ENCODE measurements at places on chromosomes 12 and 14.
A peak's percentile ranks its signal among the peaks of the same experiment; 100 is the strongest.

GRCh38 chr14:68512088-68512487, 280.8 kb downstream of the ZFP36L1 start:
- DNase-seq, result no peak

- DNase-seq, result peak; percentile 78
Observed at GRCh38 chr12:9647825-9648700, 21.4 kb upstream of the CLEC2D start.

- DNase-seq, result no peak
Observed at GRCh38 chr14:63650256-63650952, 8.7 kb upstream of the WDR89 start.

DNA sequence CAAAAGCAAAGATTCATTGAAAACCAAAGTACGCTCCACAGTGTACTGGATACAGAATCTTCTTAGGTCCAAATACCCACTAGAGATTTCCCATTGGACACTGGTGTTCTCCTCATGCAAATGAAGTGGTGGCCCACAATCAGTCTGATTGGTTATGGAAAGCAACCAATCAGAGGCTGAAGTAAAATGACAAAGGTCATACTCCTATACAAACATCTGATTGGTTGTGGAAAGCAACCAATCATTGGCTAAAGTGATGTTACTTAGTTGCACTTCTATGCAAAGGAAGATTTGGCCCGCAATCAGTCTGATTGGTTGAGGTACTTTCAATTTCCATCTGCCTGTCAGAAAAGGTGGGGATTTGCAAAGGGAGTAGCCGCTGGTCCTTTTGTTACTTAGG, 1.3 kb upstream of the WASHC3 start:
- DNase-seq, result no peak

GRCh38 chr12:42541965-42542364, 47.6 kb downstream of the PRICKLE1 start:
- DNase-seq, result no peak

GRCh38 chr14:99596071-99596627, 7.9 kb downstream of the CCDC85C start:
- no peak for DNase-seq

GRCh38 chr12:63090716-63091115, 60.3 kb downstream of the AVPR1A start:
- DNase-seq, result no peak

- no peak for DNase-seq
Observed at GRCh38 chr14:94970941-94971730, 186.2 kb downstream of the DICER1 start.

GRCh38 chr12:106315523-106315922, 13.0 kb downstream of the TCP11L2 start:
- DNase-seq, result no peak

GRCh38 chr12:126772171-126772864, 1494.7 kb upstream of the TMEM132C start:
- DNase-seq, result no peak

- DNase-seq, result no peak
Observed at GRCh38 chr12:82486524-82487235, 128.4 kb downstream of the METTL25 start.

GRCh38 chr14:39431416-39432178, 636 bp downstream of the FBXO33 start:
- DNase-seq, result no peak

DNA sequence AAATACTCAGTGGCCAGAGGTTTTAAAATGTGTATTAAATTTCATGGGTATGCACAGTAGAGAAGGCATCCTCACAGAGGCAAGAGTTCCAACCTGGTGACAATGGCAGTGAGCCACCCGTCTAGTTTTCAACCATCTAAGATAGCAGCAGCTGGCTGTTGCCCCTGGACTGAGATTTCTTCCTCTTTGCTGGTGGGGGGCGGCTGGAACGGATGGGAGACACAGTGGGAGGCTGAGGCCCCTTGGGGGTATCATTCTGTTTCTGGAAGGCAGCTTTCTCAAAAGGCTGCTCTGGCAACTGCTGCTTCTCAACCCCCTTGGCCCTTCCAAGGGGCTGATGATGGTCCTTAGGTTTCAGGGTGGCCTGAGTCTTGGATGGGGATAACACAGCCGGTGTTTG, 1.0 kb upstream of the IFFO1 start:
- no peak for DNase-seq

DNA sequence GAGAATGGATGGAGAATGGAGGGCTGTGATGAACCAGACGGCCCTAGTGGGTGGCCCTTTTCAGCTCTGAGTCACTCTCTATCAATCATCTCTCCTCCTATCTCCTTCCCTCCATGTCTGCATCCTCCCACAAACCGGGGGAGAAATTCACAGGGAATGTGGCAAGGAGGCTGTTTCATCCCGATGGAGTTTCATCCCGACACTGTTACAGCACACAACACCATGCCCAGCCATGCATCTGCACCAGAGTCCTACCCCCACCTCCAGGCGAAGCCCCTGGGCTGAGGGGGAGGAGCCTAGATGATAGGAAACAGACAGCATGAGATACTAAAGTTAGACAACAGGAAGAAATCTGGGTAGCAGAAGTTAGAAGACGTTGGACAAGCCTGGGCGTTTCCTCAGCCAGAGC, 20.8 kb downstream of the SLC8B1 start:
- no peak for DNase-seq

- DNase-seq, result no peak
Observed at GRCh38 chr12:132710043-132710404, 618 bp upstream of the PGAM5 start.

GRCh38 chr12:47025349-47025748, 54.1 kb upstream of the PCED1B start:
- DNase-seq, result no peak

DNA sequence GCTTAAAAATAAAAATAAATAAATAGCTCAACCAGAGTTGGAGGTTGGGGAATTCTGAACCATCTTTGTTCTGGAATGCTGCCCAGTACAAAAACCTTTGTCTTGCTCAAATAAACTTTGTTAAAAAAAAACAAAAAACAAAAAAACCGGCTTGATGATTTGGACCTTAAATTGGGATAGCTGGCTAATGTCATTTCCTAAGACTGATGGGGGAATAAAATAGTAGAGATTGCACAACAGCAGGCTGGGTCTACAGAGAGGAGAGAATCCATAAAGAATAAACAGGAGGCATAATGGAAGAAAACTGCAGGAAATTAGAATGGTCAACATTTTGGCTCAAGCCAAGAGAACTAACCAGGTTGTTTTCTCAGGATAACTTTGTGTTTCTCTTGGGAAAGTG, 370.9 kb downstream of the AEBP2 start:
- DNase-seq, result no peak

- no peak for DNase-seq
Observed at GRCh38 chr12:72647139-72647538, 375.0 kb downstream of the TRHDE start.

DNA sequence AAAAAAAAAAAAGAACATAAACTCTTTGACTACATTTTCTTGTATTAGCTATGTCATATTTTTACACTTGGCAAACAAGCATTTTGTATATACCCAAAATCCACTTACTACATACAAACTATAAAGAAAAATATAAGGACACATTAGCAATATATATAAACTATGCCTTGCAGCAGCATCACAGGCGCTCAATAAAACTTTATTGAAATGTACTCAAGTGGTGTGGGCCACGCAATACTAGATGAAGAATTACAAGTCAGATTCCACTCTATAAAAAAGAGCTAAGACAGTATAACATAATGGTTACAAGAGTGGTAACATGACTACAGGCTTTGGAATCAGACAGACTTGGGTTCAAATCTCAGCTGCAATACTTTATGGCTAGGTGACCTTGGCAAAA, 3.1 kb upstream of the AP4S1 start:
- DNase-seq, result no peak

- no peak for DNase-seq
Observed at GRCh38 chr12:121050725-121051124, 11.7 kb upstream of the OASL start.

- DNase-seq, result no peak
Observed at GRCh38 chr12:75236206-75236605, 26.6 kb upstream of the KCNC2 start.

- no peak for DNase-seq
Observed at GRCh38 chr14:64769096-64770020, 65.1 kb downstream of the PLEKHG3 start.

Measured in right renal pelvis (tissue), 4 donors.